ENCODE measurements at places on chromosomes 12 and 14. TPM values are rescaled to one million over a fixed set of nuclear protein-coding genes. Genes with fewer than 3 reads are reported as not detected.

NTS gene
- total RNA-seq, result 94.8 TPM

RABGGTA gene
- total RNA-seq, result 18.4 TPM

CAPZA3 gene
- total RNA-seq, result not detected

RHOJ gene
- total RNA-seq, result not detected

IL31 gene
- not detected for total RNA-seq

TROAP gene
- 97.1 TPM for total RNA-seq

SIX4 gene
- total RNA-seq, result 3.3 TPM

FOXN4 gene
- not detected for total RNA-seq

GLI1 gene
- total RNA-seq, result 7.7 TPM

SERPINA9 gene
- total RNA-seq, result not detected

ANG gene
- total RNA-seq, result 8.3 TPM

CALCOCO1 gene
- 16.0 TPM for total RNA-seq

ENDOU gene
- total RNA-seq, result not detected

SLC11A2 gene
- total RNA-seq, result 17.0 TPM

TIMM9 gene
- 73.7 TPM for total RNA-seq

ASCL1 gene
- not detected for total RNA-seq

IRAK3 gene
- total RNA-seq, result 0.14 TPM

SMCO2 gene
- not detected for total RNA-seq

IFNG-AS1 gene
- not detected for total RNA-seq

OR4E2 gene
- total RNA-seq, result not detected

REM2 gene
- 0.46 TPM for total RNA-seq

GALC gene
- 11.3 TPM for total RNA-seq

HOXC6 gene
- total RNA-seq, result 5.4 TPM

HOXC13 gene
- total RNA-seq, result 9.8 TPM

TMEM132D gene
- total RNA-seq, result not detected

CEP83 gene
- total RNA-seq, result 9.4 TPM

BATF gene
- total RNA-seq, result not detected

ESR2 gene
- 0.03 TPM for total RNA-seq

ART4 gene
- total RNA-seq, result not detected

CEBPE gene
- total RNA-seq, result not detected

NEDD1 gene
- total RNA-seq, result 10.9 TPM

WASHC3 gene
- 27.7 TPM for total RNA-seq

P2RX7 gene
- total RNA-seq, result not detected

BCL11B gene
- 0.24 TPM for total RNA-seq

EEA1 gene
- total RNA-seq, result 9.3 TPM

PLEKHD1 gene
- total RNA-seq, result not detected
